ENCODE measurements at places on chromosomes 16 and 17.

- DNase-seq = no peak
Measured at GRCh38 chr17:1159431-1160180, 20.2 kb downstream of the ABR start.

DNA sequence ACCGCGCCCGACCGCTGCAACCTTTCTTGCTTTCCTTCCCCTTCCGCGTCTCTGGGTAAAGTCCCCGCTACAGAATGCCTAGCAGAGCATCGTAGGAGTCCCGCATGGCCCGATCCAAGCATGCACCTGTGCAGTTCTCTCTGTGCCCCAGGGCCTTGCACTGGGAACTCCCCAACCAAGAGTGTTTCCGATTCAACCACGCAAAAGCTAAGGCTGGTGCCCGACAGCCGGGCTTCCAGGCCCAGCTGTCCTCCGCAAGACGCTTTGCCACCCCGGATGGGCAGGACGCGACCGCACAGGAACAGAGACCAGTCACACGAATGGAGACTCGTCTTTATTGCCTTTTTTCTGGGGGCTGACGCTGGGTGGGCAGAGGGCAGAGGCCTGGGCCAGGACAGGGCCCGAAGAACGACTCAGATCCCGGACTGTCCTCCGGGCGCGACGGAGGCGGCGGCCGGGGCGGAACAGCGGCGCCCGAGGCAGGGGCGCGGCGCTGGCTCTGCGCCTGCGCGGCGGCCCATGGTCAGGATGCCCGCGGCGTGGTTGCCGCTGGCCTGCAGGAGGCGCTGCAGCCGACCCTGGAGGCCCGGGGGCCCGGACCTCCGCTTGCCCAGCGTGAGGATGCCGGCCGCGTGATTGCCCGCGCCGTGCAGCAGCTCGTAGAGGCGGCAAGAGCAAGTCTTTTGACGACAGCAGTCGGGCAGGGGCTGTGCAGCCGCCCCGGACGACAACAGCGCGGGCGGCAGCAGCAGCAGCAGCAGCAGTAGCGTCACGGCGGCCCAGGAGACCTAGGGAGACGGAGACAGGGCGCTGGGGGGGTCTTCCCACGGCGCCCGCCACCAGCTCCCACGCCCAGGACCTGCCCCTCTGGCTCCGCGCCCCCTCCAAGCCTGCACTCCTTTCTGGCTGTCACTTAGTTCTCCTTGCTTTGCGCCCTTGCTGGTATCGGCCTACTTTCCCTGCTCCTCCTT, 1.2 kb downstream of the HCRT start:
- DNase-seq = peak; percentile 40

GRCh38 chr16:55151561-55152305, 172.3 kb upstream of the IRX6 start:
- no peak for DNase-seq

GRCh38 chr16:15682105-15682570, 32.1 kb downstream of the NDE1 start:
- no peak for DNase-seq

DNA sequence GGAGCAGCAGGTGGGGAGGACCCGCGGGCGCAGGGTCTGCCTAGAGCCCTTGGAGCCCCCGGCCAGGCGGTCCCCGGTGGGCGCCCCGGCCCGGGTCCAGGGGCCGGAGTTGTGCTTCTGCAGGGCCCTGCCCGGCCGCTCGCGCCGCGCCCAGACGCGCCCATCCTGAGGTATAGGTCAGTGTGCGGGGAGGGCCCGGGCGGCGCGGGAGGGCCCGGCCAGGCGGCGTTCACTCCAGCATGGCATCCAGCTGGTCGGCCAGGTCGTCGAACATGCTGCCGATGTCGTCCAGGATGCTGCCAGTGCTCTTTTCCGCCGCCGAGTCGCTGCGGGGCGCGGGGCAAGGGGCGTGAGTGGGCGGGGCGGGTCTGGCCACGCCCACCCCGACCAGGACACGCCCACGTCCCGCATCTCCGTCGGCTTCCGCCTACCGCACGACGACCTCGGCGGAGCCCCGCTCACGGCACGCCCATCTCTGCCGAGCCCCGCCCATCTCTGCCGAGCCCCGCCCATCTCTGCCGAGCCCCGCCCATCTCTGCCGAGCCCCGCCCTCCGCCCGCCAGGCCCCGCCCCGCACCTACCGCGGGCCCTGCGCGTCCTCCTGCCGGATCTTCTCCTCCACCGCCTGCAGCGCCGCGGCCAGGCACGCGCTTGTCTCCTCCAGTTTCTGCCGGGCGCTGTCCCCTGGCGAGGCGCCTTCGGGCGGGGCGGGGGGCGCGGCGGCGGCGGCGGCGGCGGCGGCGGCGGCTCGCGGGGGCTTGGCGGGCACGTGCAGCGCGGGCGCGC, 17.9 kb downstream of the CASKIN1 start:
- no peak for DNase-seq
